ENCODE measurements at places on chromosomes 2 and 18.

- DNase-seq, result no peak
These were observed 988 bp upstream of the KCNE4 start for GRCh38 chr2:223050900-223051504.

GRCh38 chr2:158619496-158619895 lies 162.7 kb downstream of the PKP4 start:
- no peak for DNase-seq

- DNase-seq, result no peak
These were observed 91.0 kb downstream of the LIMS1 start for GRCh38 chr2:108625186-108625827.

DNA sequence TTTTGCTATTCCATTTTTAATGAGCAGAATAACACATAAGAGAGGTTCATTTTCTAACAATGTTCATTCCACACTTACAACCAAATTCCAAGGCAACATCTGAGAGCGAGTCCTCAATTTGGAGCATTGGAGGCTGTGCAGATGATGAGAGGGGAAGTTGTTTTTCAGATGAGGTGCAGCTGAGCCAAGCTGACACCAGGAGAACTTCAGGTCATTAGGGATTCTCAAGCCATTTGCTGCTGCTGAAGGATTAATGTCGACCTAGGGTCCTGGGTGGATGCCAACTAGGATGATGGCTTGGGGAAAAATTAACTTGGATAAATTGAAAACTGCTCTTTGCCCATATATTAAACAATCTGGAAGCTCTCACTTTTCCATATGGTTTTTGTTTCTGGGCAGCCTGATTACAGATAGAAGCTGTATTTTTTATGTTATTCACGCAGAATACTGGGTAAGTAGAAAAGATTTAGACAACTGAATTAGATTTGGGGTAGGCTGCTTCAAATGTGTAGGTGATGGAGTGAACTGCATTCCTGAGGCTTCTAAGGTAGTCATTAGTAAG lies 206.4 kb upstream of the SLC39A10 start:
- no peak for DNase-seq

- no peak for DNase-seq
These were observed 6.0 kb downstream of the GATA6 start for GRCh38 chr18:22175346-22175745.

DNA sequence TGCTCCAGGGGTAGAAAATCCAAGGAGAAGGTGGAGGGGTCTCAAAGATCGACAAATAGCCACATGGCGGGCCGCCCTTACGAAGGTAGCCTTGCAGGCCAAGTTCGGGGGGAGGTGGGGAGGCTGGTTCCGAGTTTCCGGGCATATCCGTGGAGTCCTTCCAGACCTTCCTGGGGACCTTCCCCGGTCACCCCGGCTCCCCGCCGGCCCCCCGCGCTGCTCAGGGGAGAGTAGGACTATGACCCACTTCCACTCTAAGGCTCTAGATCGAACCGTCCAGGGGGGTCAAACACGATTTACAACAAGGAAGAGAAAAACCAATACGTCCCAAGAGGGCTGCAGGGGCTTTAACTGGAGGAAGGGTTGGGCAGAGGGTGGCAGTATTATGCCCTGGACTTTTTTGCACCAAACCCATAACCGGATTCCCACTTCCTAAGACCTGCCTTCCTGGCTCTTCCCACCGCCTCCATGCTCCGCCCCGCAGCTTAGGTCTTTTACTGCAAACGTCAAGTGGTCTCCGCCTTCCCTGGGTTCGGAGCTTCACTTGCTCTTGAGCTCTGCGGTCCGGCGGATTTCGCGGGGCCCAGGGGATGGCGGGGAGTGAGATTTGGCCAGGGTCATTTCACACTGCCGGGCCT lies 779 bp upstream of the LYPD6 start:
- peak; percentile 85 for DNase-seq

GRCh38 chr2:208671886-208672680 lies 265.5 kb downstream of the PTH2R start:
- peak; percentile 41 for DNase-seq

GRCh38 chr2:12262681-12263436 lies 453.9 kb upstream of the TRIB2 start:
- peak; percentile 74 for DNase-seq

DNA sequence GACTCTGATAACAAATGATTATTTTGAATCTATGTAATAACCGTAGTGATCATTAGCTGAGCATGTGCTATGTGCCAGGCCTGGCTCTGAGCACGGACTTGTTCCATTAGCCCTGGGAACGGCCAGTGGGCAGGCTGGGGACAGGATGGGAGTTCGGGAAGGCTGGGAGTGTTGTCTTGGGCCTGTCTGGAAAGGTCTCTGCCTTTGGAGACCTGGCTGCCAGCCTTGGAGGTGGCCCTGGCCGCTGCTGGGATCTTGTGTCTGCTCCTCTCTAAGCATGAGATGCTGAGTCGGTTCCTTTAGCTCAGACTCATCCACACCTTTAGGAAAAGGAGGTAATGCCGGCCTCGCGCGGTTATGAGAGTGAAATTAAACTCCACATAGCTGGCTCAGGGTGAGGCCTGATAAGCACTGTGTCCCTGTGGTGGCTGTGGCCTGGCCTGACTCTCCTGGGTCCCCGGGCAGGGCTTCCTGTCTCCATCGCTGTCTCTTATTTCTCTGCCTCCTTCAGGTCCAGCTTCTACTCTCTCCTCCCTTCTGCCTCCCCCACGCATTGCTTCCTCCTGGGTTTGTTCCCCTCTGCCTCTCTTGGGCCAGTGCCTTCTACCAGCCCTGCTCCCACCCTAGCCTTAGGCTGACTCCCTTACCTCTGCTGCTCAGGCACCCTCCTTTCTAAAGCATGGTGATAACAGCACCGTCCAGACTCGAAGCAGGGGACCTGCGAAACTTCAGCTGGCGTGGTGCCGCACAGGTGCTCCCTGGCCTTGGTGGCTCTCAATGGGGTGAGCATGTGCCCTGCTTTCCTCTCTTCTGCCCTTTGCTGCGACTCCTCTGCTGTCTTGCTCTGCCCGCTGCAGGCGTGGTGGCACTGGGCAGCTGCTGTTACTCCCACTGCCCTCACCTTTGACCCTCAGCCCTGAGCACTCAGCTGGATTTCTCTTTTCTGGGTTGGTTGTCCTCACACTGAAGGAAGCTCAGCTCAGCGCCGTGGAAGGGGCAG lies 41.8 kb downstream of the NCK2 start:
- DNase-seq, result no peak

- no peak for DNase-seq
These were observed 111.4 kb downstream of the SPP2 start for GRCh38 chr2:234161932-234162331.

GRCh38 chr2:237915576-237915975 lies 51.2 kb upstream of the UBE2F start:
- no peak for DNase-seq

DNA sequence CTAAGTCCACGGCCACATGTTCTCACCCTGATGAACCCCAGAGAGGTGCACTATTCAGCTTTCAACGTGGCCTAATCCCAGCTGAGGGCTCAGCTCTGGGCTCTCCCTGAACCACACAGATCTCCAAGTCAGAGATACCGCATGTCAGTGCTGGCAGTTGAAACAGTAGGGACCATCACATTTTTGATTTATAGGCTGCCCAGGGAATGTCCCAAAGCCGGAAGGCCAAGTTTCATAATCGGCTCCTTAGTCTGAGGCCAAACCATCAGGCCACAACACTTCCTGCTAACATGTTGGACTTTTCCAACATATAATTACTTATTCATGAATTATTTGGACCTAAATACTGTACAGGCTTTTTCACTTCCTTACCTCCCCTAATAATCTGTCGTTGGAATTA lies 91.9 kb upstream of the KLHL29 start:
- no peak for DNase-seq

GRCh38 chr2:168962636-168963035 lies 61.5 kb downstream of the G6PC2 start:
- no peak for DNase-seq

- DNase-seq, result no peak
These were observed 630.9 kb upstream of the FAM98A start for GRCh38 chr2:34229998-34230397.

- DNase-seq, result peak; percentile 96
These were observed 31.5 kb upstream of the SCG2 start for GRCh38 chr2:223633656-223634055.

DNA sequence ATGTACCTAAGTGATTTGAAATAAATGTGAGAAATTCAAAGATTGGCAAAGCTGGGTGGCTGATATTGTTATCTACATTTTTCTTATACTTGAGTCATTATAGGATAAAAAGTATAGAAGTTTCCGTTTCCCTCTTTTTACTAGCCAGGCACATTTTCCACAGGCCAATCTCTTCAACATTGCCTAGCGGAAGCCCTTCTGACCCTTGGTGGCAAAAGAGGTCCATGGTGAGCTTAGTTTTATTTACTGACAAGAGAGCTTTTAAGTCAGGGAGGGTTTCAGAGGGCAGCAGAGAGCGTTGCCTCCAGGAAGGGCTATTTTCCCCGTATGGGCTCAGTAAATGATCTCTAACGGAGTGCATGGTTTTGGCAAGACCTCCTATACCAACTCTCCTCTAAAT lies 15.1 kb upstream of the RHOB start:
- DNase-seq, result no peak

DNA sequence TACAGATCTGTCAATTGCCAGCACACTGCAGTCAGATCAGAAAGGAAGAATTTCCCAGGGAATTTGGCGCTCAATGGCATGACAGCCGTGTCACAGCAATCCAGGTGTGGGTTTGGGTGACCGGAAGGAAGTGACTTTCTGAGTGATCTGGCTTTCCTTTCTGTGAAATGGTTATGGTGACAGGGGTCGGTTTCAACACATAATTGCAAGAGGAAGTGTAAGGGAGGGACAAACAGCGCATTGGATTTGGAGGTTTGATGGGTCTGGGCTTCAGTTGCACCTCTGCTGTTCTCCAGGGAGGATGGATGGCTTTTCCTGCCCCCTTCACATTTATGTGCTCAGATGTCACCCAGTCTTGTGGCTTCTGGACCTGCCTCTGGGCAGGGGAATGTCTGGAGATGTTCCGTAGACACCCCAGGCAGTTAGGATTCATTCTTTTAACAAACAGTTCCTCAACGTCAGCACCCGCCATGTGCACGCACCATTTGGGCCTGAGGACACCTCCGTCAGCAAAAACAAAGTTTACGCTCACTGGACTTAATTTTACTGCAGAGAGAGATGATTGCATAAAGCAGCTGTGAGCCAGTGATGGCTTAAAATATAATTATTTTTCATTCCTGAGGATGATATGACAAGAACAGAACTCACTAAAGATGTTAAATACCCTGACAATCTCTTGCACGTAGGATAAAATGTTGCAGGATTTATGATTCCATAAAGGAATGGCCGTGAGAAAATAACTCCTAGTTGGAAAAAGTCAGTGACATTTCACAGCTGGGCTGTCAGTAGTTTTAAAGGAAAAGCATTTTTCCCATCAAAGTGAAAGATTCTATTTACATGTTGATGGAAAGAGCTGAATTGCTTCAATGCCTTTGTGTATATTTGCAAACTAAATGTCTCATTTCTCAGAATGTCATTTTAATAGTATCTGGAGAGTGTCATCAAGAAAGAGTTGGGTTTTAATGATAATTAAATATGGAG lies 36.9 kb downstream of the MBP start:
- DNase-seq, result no peak

- no peak for DNase-seq
These were observed 24.1 kb downstream of the DNAJC27 start for GRCh38 chr2:24947561-24948157.

DNA sequence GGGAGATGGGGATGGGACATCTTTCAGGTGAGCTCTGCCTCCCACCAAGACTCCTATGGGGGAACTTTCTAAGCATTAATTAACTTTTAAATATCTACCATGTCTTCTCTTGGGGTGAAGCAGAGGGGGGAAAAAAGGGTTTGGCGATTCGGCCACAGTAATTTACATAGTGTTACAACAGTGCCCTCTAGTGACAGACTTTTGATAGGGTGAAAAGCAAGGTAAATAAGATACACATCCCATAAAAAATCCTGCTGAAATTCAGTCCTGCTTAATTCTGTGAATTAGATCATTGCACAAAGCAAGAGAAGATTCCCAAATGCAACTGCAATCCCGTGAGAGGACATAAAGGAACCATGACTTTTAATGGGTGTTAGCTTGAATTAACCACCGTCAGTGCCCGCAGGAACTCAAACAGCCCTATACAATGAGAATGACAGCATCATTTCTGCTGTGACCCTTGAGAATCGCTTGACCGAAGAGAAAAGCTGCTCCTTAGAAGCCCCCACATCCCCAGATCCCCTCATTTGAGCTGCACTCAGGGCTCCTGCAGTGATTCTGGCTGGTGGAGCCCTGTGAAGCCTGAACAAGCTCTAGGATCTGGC lies 32.8 kb downstream of the FAM124B start:
- DNase-seq, result peak; percentile 31

DNA sequence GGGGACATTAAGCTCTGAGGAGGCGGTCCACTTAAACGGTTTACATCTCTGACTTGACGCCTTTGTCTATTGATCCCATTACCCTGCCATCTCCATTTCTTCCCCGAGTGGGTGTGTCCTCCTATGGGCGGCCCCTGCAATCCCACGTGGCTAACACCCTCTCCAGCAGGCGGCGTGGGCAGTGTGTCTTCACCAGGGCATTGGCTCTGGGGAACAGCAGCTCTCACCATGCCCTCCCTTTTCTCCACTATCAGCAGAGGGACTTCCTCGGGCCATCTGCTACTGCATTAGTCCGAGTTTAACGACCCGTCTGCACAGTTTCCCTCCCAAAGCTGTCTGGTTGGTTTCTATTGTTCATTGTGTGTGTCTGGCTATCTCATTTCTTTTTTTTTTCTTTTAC lies 511.9 kb upstream of the NRP2 start:
- DNase-seq, result no peak

DNA sequence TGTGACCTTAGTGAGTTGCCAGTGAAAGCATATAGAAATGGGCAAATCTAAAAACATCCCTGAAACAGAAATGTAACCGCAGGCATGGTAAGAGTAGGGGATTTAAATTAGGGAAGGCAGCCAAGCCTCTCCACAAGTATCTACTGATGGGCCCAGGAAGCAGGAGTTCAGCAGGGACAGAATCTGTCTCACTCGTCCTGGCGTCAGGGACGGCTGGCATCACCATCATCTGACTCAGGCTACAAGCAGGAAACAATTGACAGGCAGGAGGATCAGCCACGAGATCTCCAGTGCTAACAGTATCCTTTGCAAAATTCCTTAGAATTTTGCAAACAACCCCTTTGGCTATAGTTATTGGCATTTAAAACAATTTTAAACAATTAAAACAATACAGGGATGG lies 61.3 kb downstream of the SMAD4 start:
- DNase-seq, result no peak

- DNase-seq, result no peak
These were observed 52.9 kb upstream of the NABP1 start for GRCh38 chr2:191625016-191625415.

GRCh38 chr2:164620873-164621763 lies at the start of gene GRB14:
Gene GRB14, minus strand, starts transcription at chr2:164621482. Its CDS starts 173 bp downstream, at chr2:164621309.
- peak; percentile 9 for DNase-seq

DNA sequence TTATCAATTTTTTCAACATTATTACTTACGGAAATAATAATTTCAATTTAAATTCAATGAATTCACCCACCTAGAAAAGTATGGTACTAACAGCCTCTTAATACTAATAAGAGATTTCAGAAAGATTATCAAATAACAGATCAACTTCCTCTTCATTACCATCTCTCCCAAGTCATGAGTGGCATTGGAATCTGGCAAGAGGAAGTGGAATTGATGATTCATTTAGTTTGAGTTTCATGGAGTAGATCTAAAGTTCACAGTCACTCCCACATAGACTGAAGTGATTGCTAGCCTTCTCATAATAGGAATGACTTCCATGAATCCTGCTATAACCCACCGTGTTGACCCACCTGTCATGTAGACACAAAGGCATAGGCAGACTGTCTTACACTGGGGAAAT lies 77.7 kb upstream of the WDR75 start:
- no peak for DNase-seq
